ENCODE measurements at places on chromosomes 7 and 10.
A peak's percentile ranks its signal among the peaks of the same experiment; 100 is the strongest.

- peak; percentile 6 for DNase-seq
Measured at GRCh38 chr7:131007439-131008330, 273.7 kb upstream of the KLF14 start.

- no peak for DNase-seq
Measured at GRCh38 chr7:134405299-134405698, 53.6 kb downstream of the AKR1B1 start.

DNA sequence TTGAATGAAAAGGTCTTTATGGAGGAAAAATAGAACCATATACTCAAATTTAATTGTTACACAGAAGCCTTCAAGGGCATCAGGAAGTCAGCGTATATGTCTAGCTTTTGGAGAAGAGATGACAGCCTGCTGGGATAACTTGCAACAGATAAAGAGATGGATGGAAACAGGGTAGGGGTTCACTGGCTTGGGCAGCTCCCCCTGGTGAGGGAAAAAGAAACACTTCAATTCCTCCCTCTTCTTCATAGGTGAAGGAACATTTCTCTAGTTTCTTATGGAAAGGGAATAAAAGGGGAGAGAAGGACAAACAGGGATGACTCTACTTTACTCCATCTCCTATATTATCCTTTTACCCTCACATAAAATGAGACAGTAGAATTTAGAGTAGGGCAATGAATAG is 635.7 kb downstream of the PHTF2 start:
- no peak for DNase-seq

DNA sequence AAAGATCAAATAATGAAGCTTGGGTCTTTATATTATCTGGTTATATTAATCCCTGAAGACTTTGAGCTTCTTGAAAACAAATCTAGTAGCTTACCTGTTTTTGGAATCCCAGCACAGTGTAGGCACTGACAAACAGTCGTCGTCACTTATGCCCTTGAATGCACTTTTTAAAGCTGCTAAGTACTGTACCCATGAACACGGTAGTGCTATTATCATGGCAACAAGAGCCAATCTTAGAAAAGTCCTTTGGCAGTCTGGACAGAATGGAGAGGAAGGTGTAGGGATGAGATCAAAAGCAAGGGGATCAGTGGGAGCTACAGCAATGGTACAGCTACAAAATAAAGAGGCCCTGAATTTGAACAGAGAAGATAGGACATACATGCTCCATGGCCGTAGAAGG is 9.4 kb downstream of the SLC25A13 start:
- DNase-seq, result no peak

GRCh38 chr7:25118048-25118753 is 6.9 kb downstream of the CYCS start:
- no peak for DNase-seq

DNA sequence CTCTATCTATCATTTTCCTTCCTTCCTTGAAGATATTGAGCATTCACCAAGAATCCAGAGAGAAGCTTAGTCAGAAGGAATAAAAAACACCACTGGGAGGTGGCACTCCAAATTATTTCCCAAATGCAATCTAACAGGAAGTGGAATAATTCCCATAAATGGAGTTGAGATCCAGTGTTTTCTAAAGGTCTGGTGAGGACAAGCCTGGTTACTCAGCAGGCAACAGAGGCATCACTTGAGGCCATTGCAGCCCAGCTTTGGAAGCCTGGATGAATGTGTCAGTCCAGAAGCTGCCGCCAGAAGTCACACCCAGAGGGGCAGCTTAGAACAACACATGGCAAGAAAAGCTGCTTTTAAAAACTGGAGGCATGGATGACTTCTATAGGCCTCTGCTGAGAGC is 288.9 kb upstream of the KLF6 start:
- no peak for DNase-seq

DNA sequence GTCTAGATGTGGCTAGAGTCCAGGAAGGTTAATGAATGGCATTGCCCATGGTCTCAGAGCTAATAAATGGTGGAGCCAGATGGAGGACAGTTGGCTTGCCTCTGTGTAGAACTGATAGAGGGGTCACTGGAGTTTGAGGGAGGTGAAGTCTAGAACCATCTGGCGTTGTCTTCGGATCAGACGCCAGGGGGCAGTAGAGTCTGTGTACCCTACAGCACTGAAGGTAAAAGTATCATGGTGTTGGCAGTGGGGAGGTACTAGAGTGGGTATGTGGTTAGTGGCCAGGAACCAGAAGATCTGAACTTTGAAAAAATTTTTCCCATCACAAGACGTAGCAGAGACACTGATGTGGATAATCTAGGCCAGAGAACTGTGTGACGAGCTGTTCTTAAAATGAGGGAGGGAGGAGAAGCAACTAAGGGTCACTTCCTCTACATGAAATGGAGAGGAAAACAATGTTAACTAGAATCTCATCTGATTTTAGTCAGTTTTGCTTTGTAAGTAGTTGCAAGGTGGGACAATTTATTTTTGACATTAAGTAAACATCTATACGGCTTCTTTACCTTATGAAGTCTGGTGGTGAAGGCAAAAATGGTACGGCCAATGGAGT is 227.9 kb upstream of the PRSS58 start:
- DNase-seq, result no peak

DNA sequence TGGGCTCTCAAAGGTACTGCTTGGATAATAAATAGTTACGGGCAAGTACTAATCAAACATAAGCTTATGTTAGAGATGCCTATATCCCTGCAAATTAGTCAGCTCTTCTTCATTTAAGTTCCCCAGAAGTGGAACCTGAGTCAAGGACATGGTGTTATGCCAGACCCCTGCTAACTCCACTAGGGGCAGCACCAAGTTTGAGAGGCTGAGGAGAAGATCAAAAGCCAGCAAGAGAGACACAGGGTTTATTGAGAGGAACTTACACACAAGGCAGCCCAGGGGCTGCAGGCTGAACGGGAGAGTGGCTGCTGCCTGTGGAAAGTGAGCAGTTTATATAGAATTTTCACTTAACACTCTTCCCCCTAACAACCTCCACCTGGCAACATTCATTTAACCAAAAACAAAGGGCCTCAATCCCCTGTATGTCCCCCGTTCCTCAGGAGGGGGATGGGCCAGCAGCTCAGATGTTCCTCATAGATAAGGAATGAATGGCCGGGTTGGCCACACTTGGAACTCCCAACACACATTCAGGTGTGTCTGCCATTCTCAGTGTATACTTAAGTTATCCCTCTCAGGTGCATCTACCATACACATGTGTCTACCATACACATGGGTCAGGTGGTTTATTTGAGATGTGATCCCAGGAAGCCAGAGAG is 62.6 kb upstream of the GHITM start:
- DNase-seq, result no peak

- no peak for DNase-seq
Measured at GRCh38 chr10:50286996-50287803, 35.9 kb upstream of the ASAH2 start.

DNA sequence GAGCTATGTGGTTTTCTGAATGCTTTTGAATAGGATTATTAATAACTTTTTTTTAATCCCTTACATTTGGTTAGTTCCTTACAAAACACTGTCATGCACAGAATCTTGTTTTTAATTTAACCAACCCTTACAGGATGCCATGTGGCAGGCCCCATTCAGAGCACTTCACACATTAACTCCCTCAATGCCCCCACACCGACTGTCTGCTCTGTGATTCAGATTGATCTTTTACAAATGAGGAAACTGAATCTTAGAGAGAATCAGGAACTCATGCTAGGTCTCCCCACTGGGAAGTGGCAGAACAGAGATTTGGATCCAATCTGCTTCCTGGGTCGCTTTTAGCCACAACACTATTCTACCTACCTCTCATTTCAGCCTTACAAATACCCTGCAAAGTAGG is 195.8 kb upstream of the NPVF start:
- no peak for DNase-seq

DNA sequence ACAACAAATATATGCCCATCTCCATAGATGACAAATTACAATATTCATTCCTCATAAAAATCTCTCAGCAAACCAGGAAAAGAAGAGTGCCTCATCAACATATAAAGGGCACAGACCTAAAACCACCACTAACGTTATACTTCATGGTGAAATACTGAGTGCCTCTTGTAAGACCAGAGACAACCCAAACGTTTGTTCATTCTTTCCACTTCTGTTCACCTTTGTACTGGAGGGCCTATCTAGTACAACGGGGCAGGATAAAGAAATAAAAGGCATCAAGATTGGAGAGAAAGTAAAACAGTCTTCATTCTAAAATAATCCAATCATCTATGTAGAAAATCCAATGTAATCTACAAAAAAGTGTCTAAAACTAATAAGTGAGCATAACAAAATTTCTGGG is 79.1 kb downstream of the LARP4B start:
- no peak for DNase-seq

- no peak for DNase-seq
Measured at GRCh38 chr7:1777122-1777521, 107.0 kb downstream of the ELFN1 start.

GRCh38 chr10:45447416-45447815 is 73.4 kb downstream of the ALOX5 start:
- no peak for DNase-seq

DNA sequence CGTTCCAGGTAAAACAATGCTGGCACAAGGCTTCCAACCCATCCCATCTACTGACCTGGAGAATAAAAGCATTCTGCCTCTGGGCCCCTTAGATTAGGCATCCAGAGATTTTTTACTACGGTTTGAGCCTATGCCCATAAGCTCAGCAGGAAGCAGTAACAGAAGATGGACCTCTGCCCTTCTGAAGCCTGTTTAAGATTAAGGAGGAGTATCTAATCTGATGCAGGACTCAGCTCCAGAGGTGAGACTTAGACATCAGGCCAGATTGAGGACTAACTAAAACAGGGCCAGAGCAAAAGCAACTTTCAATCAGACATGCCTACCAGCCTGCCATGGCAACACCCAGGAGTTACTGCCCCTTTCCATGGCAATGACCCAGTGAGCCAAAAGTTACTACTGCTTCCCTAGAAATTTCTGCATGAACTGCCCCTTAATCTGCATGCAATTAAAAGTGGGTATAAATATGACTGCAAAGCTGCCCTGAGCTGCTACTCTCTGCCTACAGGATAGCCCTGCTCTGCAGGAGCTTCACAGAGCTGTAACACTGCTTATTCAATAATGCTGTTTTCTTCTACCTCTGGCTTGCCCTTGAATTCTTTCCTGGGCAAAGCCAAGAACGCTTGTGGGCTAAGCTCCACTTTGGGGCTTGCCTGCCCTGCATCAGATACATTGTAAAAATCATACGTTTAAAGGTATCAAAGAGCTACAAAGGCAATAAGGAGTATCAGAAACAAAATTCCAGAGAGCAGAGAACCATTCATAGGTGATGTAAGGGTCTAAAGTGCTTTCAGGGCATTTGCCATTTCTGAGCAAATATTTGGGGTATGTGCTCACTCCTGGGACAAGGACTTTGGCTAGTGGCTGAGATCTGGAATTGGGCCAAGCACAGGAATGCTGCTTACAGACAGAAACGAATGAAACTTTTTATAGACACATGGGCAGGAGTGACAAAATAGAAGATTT is 25.0 kb upstream of the CNNM1 start:
- no peak for DNase-seq

GRCh38 chr7:96548664-96549063 is 161.0 kb downstream of the SEM1 start:
- peak; percentile 75 for DNase-seq

DNA sequence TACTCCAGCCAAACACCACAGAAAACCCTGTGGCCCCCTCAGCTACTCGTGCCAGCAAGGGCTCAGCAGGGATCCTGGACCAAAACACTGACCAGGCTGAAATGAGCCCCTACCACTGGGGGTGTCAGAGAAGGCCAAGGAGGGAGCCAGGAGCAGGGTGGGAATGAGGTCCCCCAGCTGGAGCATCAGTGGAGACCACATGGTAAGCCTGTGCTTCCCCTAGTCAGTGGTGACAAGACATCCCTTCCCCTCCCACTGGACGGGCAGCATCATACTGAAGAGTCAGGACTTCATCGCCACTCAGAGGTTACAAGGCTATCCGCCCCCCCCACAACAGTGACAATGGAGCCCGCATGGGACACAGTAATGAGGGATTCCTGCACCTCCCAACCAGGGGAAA is 99.6 kb downstream of the LHPP start:
- no peak for DNase-seq

GRCh38 chr7:7946486-7946885 is 22.1 kb upstream of the GLCCI1 start:
- no peak for DNase-seq

DNA sequence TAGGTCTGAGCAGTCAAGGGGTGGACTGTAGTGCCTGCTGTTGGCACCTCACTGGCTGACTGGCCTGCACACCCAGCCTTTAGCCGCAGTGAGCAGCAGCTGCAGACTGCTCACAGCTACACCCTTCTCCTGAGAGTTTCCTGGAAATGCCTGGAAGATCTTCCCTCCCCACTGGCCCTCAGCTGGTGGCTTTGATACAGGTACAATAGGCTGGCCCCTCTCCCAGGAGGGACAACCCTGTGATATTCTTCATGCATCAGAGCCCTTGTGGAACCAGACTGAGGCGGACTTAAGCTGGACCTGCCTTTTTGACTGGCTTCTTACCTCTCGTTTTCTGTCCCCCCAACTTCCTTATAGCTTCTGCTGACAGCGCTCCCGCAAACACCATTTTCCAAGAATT is 6.4 kb downstream of the GCK start:
- DNase-seq, result no peak

DNA sequence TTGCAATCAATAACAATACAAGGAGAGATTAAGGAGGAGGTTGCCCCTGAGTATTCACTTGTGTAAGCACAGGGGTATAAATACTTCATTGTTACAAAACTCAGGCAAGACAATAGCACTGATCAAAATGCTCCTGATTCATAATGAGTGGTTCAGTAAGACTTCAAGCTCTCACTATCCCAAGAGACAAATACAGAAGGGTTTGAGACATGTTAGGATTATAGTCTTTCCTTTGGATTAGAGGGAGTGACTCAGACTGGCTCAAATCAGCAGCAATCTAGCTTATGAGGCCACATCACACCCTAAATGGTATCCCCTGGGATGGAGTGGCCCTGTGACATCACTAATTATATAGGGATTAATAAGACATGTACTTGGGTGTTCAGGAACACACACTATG is 167.2 kb upstream of the HGF start:
- no peak for DNase-seq
